ENCODE measurements at places on chromosomes 7 and 10.

- no peak for DNase-seq
Observed at GRCh38 chr7:73865738-73866445, 4.9 kb downstream of the TMEM270 start.

GRCh38 chr7:150954201-150954985 lies 23.7 kb downstream of the KCNH2 start:
- no peak for DNase-seq

- DNase-seq, result peak; percentile 78
Observed at GRCh38 chr7:150357270-150357669, 11.4 kb upstream of the REPIN1 start.

DNA sequence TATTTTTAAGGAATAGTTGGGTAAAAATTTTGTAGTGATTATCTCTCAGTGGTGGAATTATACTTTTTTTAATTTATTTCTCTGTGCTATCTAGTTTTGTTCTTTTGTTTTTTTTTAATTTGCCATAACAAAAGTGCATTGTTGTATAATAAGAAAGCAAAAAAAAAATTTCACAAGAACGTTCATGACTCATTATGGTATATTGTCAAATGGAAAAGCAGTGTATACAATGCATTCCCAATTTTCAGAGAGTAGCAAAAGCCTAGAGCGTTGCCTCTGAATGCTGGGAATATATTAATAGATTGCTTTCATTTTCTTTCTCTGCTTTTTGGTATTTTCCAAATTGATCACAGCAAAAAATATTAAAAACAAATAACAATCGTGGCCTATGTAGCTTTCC lies 46.3 kb upstream of the GPAM start:
- DNase-seq, result no peak

DNA sequence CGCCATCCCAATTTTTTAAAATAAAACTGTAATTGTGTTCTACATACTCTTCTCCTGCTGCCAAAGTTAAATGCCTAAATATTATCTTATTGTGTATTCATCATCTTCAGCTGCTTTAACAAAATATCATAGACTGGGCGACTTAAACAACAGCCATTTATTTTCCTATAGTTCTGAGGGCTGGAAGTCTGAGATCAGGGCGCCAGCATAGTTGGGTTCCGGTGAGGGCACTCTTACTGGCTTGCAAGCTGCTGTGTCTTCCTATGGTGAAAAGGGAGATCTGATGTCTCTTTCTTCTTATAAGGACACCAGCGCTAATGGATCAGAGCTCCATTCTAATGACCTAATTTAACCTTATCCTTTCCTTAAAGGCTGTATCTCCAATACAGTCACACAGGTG lies 30.4 kb downstream of the CSTF2T start:
- no peak for DNase-seq

DNA sequence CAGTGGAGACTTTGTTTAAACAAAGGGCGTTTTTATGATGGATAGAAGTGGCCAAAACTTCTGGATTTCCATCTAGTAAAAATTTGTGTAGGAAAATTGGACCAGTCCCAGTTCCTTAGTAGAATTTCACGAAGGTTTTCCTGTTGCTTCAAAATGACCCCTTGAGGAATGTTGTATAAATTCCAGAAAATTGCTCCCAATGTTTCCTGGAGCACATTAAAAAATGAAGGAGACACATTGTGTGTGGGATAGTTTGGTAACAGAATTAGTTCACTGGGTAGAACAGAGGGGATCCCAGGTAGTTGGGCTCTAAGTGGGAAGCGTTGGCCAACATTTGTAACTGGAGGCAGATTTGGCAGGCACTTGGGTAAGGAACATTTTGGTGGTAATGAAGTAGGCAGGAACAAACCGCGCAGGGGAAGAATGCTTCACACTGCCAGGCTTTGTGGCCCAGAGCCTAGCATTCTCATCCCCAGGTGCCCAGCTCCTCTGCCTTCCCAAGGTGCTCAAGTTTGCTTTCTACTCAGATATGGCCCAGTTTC lies 758.6 kb downstream of the AUTS2 start:
- no peak for DNase-seq

GRCh38 chr7:66376264-66376945 lies 171.3 kb downstream of the TPST1 start:
- no peak for DNase-seq

DNA sequence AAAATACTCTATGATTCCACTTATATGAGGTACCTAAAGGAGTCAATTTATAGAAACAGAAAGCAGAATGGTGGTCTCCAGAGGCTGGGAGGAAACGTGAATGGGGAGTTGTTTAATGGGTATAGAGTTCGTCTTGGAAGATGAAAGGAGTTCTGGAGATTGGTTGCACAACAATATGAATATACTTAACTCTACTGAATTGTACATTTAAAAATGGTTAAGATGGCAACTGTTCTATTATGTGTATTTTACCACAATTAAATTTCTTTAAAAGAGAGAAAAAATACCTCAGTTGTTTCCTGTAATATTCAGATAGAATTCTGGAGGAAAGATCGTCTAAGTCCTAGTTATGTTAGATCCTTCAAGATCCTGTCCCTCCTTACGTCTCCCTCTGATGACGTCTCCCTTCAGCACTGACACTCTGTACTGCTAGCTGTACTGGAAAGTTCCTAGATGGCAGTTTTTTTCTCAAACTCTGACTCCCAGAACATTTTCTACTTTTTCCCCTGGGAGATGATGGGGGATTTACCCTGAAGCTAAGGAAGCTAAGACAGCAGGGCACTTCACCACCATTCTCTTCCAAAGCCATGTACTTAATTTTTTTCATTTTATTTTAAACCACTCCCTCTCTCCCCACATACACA lies 53.2 kb upstream of the CAV2 start:
- no peak for DNase-seq

DNA sequence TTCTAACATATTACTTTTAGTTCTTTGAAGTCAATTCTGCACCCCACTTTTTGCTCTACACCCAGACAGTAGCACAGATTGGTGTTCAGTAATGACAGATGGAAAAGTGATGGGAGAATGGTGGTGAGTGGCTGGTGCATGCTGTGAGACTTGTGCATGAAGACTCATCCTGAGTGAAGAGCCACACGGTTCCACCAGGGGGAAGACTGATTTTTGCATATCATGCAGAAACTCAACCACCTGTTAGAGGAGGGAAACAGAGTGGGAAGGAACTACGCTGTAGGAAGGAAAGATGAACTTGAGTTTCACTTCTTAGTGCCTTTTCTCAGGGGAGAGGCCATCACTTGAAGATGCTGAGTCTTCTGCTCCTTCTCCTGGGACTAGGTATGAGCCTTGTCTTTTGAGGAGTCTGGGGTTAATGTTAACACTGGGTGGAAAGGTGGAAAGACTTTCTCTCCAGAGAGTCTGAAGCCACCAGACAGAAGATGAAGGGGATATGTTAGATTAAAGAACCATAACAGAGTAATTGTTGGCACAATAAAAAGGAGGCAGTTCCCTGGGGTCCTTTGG lies 9.3 kb upstream of the PRSS1 start:
- no peak for DNase-seq

GRCh38 chr7:7830122-7830878 lies 111.9 kb upstream of the RPA3 start:
- DNase-seq, result no peak

- peak; percentile 71 for DNase-seq
Observed at GRCh38 chr10:101018600-101019439, 12.1 kb downstream of the PDZD7 start.

- no peak for DNase-seq
Observed at GRCh38 chr10:112658900-112659638, 212.1 kb downstream of the VTI1A start.

GRCh38 chr7:778968-779451 lies 51.9 kb upstream of the PRKAR1B start:
- DNase-seq, result no peak

DNA sequence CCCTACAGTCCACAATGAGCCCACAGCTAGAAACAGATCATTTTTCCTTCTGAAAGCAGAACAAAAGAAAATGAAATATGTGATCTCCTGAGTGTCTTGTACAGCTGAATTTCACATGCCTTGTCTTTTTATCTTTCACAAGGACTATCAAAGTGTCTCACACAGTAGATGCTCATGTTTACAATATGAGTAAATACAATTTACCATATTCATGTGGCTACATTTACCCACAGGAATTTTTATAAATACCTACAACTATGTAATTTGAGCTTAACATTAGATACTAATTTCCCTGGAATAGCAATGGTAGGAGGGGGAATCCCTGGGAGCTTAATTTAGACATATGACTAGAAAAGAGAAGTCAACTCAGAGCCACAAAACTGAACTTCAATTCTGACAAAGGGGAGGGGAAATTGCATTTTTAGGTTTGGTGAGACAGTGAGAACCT lies 186.2 kb downstream of the MACC1 start:
- DNase-seq, result no peak

DNA sequence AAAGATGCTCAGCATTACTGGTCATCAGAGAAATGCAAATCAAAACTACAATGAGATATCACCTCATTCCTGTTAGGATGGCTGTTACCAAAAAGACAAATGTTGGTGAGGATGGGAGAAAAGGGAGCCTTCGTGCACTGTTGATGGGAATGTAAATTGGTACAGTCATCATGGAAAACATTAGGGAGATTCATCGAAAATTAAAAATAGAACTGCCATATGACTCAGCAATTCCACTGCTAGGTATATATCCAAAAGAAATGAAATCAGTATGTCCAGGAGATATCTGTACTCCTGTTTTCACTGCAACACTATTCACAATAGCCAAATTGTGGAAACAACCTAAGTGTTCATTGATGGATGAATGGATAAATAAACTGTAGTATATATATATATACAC lies 228.1 kb downstream of the ACTR3B start:
- no peak for DNase-seq

DNA sequence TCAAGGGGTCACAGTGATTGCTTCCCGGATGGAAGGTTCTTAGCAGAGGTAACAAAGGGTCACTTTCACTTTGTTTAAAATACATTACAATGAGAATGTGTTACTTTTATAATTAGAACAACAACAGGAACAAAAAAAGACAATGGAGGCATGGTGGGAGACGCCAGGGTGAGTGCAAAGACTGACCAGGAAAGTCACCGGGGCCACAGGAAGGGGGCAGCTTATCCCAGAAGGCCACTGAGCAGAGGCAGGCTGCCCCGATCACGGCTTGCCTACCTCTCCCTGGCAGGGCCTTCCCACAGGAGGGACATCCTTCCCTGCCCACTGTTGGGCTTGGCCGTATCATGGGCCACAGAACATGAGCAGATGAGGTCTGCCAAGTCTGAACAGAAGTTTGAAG lies 46.8 kb upstream of the ENO4 start:
- no peak for DNase-seq

DNA sequence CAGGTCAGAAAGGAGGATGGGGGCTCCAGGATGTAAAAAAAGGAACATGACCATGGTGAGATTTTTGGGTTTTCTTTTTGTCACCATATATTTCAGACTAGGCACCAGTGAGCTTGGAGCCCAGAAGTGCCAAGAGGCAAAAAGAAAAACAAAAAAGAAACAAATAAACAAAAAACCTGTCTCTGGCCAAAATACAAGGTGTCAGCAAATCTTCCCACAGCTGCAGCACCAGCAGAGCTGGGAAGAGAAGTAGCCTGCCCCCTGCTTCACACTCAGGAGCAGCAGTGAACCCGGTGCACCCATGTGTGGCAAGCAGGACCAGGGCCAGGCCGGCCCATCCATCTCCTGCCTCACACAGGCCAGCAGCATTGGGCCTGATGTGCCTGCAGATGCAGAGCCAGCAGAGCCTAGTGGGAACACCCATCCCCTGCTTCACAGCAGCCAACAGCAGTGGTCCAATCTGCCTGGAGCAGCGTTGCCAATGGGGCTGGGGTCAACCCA lies 34.7 kb upstream of the C10orf71 start:
- no peak for DNase-seq

- DNase-seq, result no peak
Observed at GRCh38 chr7:98998821-98999725, 120.7 kb downstream of the TRRAP start.

DNA sequence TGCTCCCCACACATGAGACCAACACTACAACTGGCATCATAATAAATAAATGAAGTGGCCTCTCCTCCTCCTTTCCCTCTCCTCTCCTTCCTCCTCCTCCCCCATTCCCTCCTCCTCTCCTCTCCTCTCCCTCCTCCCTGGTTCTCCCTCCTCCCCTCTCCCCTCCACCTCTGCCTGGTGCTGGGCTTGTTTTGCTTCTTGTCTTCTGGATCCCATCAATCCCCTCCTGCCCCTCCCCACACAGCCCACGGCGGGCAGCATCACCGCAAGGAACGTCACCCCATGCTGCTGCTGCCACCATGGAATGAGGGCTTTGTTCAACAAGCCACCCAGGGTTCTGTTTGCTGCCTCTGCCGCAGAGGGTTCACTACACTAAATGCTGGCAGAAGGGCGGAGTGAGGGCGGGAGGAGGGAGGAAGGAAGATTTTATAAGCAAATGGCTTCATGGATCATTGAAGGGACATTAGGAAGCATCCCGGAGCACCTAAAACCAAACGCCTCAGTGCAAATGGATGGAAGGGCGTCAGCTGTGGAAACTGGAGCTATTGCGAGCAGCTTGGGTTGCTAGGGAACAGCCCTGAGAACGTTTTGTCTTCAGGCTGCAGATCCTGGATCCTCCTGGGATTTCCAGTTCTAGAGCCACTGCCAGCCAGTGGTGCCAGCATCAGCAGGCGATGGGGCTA lies 379.7 kb upstream of the ZMIZ1 start:
- DNase-seq, result no peak

All from activated gamma-delta T cell treated with Interleukin-2 at 50 U/mL for 16 hours (primary cell).